ENCODE measurements at places on chromosomes 3 and 15.

GRCh38 chr3:157220211-157220610 is 60.3 kb upstream of the CCNL1 start:
- no peak for DNase-seq

DNA sequence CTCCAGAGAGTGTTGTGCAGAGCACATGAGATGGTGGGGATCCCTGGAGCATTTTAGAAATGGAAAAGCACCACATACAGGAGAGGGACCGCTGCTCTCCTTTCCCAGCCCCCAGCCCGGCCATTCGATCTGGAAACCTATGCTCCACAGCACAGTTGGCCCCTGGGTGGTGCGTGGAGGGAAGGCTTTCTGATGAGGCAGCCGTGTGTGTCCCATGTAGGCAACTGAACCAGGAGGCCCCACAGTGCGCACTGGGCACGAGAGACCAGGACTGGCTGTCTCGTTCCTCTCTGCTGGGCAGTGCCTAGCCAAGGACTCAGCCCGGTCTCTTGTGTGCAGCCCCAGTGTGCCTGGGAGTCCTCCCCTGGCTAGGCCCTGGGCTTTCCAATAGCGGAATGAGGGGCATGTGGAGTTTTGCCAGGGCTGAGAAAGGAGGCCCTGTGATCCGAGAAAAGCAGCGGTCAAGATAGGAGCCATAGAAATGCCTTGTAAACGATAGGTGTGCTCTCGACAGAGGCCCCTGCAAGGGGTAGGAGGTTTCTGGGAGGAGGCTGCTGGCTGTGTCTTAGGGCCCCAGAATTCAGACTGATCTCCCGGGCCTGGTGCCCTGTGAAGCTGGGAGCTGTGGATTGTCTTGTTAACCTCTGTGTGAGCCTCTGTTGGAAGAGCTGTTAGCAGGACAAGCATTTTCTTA is 39.0 kb downstream of the CHDH start:
- no peak for DNase-seq

DNA sequence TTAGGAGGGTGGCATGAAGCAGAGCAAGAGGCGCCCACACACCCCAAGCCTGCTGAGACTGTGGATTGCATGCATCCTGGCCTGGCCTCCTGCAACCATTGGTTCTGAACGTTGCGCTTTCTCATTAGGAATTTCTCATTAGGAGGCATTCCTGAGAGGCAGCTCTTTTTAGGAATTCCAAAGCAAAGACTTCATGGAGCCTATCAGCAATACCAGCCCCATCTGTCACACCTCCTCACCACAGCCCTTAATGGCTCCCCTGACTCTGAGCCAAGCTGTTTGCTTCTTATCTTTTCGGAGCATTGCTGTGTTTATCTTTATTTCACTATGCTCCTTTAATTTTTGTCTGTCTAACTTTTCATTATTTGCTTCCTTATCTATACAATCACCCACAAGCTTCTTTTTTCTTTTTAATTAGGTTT is 226.9 kb downstream of the CACNA2D3 start:
- no peak for DNase-seq

DNA sequence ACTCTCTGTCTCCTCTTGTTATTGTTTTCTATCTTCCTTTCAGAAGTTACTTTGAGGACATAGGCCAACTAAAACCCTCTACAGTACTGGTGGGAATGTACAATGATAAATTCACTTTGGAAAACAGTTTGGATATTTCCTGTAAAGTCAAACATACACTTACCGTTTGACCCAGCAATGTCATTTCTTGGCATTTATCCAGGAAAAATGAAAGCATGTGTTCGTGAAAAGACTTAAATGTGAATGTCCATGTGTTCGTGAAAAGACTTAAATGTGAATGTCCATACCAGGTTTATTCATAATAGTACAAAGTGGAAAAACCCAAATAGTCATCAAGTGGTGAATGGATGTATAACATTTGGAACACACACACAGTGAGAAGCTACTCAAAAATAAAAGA is 361.5 kb upstream of the DPH6 start:
- DNase-seq = no peak

DNA sequence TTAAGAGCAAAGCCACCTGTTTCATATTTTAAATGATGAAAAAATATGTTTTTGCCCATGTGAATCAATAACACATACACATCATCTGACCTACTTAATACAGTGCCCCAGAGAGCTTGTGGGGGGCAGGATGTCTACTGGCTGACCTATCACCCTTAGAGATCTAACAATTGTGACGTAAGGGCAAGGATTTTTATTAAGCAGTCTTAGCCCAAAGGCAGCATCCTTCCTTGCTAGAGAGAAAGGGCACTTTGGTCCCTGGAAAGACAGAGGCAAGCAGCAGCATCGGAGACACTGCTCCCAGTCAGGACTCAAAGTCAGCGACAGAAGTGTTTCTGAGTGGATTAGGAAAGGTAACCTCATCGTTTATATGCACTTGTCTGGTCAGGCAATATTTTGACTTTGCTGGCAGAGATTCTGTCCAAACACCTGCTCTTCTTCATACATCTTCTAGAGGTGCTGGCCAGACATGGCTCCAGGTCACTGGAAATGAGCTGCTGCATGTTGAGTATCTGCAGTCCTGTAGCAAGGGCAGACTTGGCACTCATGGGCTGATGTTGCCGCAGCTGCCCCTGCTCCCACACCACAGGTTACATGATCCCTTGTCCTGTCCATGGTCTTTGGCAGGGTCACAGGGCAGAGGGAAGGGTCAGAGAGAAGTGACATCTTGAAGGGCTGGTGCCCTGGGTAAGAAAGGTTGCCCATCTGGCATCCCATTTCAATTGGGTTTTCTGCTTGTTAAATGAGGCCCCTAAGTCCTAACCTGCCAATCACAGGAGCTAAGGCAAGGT is 1.8 kb downstream of the CXCR6 start:
- DNase-seq = no peak

- no peak for DNase-seq
These were observed 85.6 kb upstream of the IQSEC1 start for GRCh38 chr3:13158871-13159270.

All from NAMALWA (cell line).